ENCODE measurements at places on chromosomes 7 and 10.

- DNase-seq, result no peak
Observed at GRCh38 chr10:34670081-34670480, 145.0 kb downstream of the PARD3 start.

GRCh38 chr7:88092676-88092999 lies 127.2 kb downstream of the SRI start:
- no peak for DNase-seq

- no peak for DNase-seq
Observed at GRCh38 chr7:39624935-39625694, 1.7 kb downstream of the RALA start.

DNA sequence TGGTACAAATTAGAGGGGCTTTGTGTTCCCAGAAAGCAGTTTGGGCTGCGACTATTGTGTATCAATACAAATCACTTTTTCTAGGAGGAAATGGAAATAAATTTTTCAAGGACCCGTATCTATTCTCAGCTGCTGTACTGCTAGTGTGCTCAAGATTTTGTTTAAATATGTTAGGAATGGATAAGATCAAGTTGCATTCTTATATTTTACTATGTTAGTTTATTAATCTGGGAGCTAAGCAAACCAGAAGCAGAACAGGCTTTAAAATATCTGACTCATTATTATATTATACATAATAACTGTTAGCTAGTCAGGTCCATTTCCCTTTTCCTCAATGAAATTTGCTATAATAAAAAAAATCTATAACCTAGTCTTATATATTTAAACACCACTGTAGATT lies 11.1 kb upstream of the GLCCI1 start:
- no peak for DNase-seq

DNA sequence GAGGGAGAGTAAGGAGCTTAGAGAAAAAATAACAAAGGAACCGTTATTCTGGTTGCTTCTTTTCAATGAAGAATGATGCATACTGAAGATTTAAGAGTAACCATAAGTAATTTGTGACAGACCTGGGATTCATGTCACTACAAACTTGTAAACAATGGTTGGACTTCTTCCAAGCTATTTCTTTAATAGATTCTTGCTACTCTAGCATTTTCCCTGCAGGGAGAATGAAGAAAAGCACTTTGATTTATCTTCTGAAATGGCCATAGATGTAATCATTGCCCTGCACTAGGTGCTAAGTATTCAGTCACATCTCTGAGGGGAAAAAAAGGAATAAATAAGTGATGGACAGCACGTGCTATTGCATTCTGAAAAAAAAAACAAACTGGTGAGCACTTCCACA lies 606.6 kb upstream of the LRRN3 start:
- DNase-seq, result no peak

- DNase-seq, result no peak
Observed at GRCh38 chr10:14659626-14660196, 115.0 kb downstream of the FAM107B start.

- DNase-seq, result no peak
Observed at GRCh38 chr7:154672659-154673415, 330.1 kb downstream of the PAXIP1 start.

GRCh38 chr10:83678850-83679249 lies 460.5 kb upstream of the GHITM start:
- DNase-seq, result no peak

- no peak for DNase-seq
Observed at GRCh38 chr10:66095610-66096009, 830.2 kb upstream of the LRRTM3 start.

GRCh38 chr7:150317748-150318444 lies 5.3 kb upstream of the LRRC61 start:
- DNase-seq, result no peak

GRCh38 chr10:79152423-79152817 lies 83.7 kb downstream of the ZMIZ1 start:
- no peak for DNase-seq

DNA sequence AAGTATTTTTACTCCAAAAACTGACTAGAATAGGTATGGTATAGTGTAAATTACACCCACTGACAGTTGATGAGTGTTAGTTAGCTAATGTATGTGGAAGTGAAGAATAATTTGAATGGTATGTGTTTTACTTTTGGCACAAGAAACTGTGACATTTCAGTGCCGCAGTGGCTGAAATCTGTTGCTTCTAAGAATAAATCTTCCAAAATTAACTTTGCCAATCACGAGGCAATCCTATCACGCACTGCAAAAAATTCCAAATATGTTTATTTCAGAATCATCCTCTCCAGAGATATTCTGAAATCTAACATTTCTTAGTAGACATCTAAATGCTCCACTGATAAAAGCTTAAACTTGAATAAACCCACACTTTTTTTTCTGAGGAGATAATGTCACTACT lies 61.2 kb downstream of the PCLO start:
- DNase-seq, result no peak

DNA sequence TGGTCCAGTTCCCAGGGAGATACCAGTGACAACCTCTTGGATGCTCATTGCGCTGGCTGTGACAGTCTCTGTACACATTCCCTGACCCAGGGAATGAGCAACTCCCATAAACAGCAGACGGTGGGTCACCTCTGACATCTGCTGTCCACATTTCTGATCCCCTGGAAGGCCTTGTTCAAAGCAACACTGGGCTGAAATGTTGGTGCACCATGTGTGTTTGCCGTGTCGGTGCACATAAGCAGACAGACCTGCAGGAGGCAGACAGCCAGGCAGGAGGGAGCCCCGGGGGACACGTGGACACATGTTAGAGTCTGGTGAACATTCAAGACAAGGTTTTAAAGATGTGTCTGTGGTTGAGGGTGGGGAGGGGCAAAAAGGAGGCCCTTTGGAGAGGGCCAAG lies 254.9 kb downstream of the PLXNA4 start:
- no peak for DNase-seq

GRCh38 chr10:1043532-1043995 lies 5.4 kb downstream of the IDI1 start:
- no peak for DNase-seq

- DNase-seq, result no peak
Observed at GRCh38 chr10:76382381-76382851, 951.0 kb downstream of the LRMDA start.

DNA sequence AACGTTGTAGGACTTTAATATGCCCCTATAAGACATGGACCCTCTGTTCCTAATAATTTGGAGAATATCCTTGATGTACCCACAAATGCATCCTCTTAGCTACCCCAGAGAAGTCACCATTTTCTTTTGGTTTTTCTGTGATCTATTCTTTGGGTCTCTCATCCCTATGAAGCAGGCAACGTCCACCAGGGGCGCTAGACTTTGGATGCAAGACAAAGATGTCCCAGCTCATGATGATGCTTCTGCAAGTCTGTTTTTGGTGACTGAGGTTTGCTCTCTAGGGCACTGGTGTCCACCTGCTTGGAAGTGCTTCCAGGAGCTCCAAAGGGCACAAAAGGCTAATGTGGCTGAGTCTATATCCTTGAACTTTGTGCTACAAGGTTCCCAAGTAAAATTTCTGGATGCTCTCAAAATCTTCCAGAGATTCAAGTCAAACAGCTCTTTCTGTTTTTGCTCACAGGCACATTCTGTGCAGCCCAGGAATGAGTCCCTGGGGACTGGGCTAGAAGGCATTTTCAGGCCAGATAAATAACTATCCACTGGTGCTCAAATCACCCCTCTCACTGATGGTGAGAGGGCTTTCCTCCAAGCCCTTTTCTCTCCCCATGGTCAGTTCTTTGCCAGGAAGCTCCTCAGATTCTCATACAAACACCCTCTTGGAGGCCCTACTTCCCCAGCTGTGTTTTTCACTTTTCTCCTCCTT lies 166.4 kb downstream of the C7orf25 start:
- no peak for DNase-seq

GRCh38 chr7:33685503-33685902 lies 219.8 kb upstream of the BMPER start:
- no peak for DNase-seq

GRCh38 chr10:50286996-50287803 lies 35.9 kb upstream of the ASAH2 start:
- DNase-seq, result no peak

DNA sequence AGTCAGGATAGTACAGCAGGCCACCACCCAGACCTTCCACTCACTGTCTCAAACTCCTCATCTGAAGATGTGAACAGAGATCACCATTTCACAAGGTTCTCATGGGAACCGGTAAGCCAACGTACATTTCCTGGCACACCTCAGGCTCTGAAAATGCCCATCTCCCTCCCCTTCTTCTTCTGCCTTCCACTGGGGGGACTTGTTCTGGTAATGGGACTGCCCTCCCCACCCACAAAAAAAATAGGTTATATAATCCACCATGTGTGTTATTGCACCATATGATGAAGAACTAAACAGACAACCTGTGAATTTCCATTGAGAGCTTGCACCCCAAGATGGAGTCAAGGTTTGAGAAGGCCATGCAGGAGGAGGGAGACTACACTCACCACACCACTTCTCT lies 42.1 kb upstream of the IKZF1 start:
- DNase-seq, result no peak

DNA sequence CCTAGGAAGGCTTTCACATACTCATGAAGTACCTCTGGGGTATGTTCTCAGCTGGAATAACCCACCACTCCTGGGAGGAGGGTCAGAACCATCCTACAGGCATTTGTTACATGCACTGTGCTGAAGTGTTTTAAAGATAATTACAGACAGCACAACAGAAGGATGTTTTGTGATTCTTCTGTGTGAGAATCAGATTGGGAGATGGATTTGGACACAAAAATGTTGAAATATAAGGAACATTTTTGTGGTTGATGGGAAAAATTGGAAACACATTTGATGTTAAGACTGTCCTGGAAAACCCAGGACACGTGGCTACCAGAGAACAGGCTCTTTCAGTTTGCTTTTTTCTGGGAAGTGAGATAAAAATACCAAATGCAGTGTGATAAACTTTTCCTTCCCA lies 61.4 kb downstream of the BICC1 start:
- DNase-seq, result no peak
